ENCODE measurements at places on chromosomes 7 and 10.

DNA sequence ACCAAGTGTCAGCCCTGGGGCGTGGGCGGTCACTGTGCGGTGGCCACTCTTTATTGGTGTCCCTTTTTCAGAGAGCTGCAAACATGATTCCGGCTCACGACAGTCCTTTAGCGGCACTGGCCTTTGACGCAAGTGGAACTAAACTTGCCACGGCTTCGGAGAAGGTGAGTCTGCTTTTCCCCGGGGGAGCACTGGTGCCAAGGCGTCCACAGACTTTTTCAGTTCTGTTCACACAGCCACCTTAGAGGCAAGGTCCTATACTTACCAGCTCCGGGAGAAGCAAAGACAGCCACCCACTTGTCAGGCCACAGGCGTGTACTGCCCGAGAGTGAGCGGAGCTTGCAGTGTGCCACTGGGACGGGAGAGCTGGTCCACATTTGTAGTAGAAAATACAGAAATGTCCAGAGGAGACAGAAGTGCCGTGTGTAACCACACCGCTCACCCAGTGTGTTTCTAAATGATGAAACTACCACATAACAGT, 27.9 kb downstream of the WIPI2 start:
- DNase-seq, result no peak

GRCh38 chr10:118383063-118383689, 41.1 kb upstream of the FAM204A start:
- no peak for DNase-seq

- DNase-seq, result no peak
These were observed 186.6 kb downstream of the DPY19L1 start for GRCh38 chr7:34850681-34851080.

DNA sequence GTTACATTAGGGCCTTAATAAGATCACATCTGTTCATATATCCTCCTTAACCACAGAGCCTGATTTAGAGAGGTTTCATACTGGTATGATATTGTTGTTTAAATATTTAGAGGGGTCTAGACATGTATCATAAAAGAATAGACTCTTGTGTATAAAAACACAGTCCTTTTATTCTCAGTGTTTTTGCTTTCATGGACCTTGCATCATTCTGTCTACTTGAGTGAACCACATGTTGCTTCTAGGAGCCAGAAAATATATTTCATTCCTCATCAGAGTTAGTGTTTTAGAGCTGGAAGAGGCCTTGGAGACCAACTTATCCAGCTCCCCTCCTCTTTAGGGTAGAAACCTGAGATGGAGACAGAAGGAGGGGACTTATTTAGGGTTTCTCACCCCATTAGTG, 312.8 kb downstream of the LRMDA start:
- DNase-seq, result no peak

DNA sequence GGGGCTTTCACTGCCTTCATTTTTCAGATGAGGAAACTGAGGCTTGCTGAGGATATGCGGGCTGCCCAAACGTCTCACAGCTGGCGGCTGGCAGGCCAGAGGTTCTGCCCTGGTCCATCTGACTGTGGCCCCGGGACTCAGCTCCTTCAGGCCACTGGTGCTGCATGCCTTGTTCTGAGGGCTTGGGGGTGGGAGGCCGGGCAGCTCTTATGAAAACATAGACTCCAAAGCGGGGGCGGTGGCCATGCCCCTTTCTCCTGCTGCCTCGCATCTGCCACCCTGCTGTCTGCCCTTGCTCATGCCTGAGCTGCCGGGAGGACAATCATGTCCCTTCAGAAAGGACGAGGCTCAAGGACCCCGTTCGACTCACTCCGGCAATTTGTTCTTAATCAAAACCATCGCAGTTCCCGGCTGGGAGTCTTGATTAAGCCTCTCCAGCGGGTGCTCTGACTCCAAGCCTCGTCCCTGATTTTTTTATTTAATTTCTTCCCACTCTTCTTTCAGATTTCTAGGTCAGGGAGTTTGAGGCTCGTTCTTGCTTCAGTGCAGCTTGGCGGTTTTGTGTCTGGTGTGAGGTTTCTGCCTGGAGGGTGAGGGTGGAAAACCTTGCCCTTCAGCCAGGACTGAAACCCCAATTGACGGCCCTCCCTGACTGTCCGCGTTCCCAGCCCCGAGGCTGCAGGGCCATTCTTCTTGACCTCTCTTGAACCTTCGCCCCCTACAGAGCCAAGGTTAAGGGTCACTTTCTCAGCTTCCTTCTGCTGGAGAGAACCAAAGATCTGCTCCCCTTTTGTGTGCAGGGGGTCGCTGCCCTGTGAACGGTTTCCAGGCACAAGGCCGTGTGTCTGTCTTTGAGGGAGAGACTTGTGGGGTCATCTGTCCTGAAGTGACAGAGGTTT, 120.8 kb downstream of the DNAJB6 start:
- no peak for DNase-seq
